ENCODE measurements at places on chromosomes 16 and 17.

DNA sequence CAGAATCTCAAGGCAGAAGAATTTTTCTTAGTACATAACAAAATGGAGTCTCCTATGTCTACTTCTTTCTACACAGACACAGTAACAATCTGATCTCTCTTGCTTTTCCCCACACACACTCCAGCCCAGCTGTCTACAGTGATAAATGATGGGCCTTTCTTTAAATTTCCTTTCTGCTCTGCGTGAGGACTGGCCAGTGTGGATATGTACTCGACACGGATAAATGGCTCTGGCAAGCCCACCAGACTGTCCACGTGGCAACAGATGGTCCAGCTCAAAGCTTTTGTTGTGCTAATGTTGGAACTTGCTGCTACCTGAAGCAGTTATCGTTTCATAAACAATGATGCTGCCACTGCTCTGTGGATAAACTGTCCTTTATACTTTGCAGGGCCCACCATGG, 410.7 kb downstream of the TMEM114 start:
- DNase-seq: no peak

- peak; percentile 47 for DNase-seq
Observed at GRCh38 chr16:19071811-19072777, 4.7 kb downstream of the COQ7 start.

DNA sequence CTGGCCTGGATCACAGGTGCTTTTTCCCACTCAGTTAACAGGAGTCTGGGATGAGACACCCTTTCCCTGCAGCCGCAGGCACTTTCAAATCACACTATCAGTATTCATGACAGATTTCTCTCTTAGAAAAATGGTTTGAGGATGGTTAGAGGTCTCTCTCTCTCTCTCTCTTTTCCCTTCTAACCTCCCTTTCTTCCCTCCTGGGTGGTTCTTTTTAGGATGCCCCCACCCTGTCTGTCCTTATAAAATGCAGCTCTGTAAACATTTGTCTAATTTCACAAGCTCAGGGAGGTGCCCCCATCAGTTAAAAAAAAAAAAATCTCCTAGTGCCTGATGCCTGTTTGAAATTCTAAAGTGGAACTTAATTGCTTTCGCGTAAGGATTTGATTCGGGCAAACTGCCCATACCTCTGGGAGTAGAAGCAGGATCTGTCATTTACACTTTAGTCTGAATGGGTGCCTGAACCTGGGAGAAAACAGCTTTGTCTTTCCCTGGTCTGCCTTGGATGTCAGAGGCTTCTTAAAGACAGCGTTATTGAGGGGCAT, 158.8 kb downstream of the CCDC182 start:
- no peak for DNase-seq

DNA sequence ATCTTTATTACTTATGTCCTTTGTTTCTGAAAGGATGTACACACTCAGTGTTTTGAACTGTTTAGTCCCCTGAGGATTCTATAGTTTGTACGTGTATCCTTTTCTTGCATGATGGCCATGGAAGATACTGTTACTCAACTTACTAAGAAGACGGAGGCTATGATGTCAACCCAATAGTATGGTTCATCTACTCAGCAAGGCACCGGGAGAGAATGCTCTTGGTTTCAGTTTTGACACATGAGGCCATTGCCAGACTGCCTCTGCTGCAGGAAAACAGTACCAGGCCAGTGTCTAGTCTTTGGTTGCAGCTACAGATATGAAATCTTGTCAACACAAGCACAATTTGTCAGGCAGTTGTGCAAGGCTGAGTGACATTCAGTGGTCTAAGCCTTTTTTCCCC, 134.5 kb downstream of the MRTFB start:
- DNase-seq: no peak

DNA sequence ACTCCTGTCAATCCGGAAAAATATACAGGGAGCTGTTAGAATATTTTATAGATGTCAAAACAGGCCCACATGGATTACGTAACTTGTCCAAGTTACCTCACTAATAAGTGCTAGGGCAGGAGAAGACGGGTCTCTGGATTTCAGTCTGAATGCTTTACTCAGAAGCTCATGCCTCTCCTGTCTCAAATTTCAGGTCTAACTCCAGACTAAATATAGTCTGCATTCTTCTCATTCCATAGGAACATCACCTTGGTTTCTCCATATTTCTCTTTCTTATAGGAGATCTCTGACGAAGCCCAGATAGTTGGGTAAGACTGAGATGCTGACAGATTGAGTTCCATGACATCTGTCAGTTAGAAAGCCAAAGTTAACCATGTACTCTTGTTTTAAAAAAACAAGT, 174.2 kb downstream of the STX8 start:
- no peak for DNase-seq

GRCh38 chr16:1823821-1824220, 2.8 kb downstream of the HAGH start:
- no peak for DNase-seq

DNA sequence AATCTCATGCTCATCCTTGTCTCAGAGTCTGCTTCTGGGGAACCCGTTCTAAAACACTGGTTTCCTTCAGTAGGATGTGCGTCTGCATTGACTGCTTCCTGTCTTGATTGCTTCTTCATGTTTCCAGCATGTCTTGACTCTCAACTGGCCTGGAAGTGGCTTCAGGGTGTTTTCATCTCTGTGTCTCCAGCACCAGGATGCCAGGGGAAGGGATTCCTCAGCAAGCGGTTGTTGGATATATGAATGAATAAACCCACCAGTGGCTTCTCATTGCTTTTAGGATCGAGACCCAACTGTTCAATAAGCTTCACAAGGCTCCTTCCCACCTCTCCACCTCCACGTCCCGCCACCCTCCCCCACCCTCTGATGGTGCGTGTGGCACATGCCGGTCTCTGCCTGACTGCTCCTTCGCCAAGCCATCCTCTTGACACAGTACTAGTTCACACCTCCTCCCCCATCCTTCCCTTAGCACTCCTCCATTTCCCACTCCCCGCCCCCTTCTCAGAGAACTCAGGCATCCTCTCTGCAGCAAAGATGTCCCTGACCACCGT, 14.1 kb upstream of the TNS4 start:
- peak; percentile 29 for DNase-seq

GRCh38 chr17:66904760-66905624, 59.5 kb upstream of the CACNG4 start:
- no peak for DNase-seq

GRCh38 chr17:43536236-43536992, 9.7 kb downstream of the ETV4 start:
- no peak for DNase-seq

- peak; percentile 77 for DNase-seq
Observed at GRCh38 chr16:4081521-4082021, 34.7 kb downstream of the ADCY9 start.

Measured in stimulated activated CD4-positive, alpha-beta T cell treated with anti-CD3 and anti-CD28 coated beads, Interleukin-4, amount 100 ng/mL, for 4 hours (primary cell).